ENCODE measurements at places on chromosomes 1 and 21.

- DNase-seq, result no peak
Observed at GRCh38 chr21:45537746-45538291, 4.4 kb downstream of the SLC19A1 start.

DNA sequence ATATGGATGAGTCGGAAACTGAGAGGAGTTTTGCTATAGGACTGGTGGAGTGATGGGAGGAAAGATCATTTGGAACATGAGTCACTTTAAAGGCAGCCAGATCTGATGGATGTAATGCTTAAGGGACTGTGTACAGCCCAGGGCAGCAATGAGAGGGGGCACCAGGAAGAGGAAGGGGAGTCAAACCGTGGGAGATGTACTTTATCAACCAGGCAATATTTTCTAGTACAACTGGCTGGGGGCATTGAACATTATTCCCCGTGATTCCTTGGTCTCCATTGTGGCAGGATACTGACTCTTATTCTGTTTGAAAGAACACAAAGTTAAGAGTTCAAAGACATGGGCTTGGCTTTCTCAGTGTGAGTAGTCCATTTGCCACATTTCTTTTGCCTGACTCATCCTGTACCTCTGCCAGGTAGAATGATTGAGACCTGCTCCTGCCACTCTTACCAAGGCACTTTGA is 268.2 kb upstream of the NR5A2 start:
- no peak for DNase-seq

- no peak for DNase-seq
Observed at GRCh38 chr1:179178950-179179349, 50.5 kb downstream of the ABL2 start.

DNA sequence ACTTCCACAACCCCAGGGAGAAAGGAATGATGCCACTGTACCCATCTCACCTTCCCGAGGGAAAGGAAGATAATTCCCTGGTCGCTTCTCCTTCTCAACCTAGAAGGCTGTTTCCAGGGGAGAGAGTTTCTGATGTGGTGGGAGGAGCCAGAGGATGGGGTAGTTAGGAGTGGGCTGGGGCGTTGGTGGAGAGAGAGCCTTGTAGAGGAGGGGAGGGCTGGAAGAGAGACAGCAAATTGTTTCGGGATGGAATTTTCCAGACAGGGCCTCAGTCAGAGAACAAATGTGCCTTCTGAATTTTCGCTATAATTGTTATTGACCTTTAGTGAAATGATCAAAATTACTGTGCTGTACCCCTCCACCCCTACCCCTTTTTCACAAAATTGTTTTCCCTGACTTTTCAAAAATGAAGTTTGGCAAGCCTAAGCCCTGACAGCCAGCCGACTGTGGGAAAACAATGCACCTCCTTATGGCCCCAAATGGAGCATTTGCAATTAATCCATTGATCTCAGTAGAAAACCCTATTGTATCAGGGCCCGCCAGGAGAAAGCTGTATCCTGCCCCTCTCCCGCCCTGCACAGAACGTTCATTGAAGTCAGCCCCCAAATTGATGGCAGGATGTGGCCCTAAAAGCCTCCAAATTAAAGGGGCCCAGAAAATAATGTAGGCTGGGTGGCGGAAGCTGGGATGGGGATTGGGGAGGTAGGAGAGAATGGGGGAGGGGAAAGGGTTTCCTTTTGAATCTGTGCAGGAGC is 69.1 kb upstream of the JUN start:
- DNase-seq, result no peak

DNA sequence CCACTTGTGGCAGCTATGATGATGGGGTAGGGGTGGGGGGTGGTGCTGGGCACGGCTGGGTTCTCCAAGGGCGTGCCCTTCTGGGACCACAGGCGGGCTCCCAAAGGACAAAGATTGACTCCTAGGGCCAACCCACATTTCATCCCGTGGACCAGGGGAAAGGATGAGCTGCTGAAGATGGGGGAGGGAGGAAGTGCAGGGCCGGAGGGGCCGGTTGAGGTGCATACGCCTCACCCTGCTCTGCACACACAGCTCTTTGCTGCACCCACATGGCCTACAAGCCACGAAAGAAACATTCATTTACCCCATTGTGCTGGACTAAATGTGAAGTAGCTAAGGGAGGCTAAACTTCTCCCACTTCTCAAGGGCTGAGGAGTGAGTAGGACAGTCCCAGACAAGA is 34.2 kb upstream of the GNPAT start:
- no peak for DNase-seq

GRCh38 chr21:26813426-26813998 is 31.7 kb downstream of the ADAMTS1 start:
- no peak for DNase-seq

- DNase-seq, result no peak
Observed at GRCh38 chr1:87790756-87791155, 462.1 kb downstream of the LMO4 start.

GRCh38 chr1:99784143-99784542 is 17.7 kb upstream of the FRRS1 start:
- DNase-seq, result no peak

DNA sequence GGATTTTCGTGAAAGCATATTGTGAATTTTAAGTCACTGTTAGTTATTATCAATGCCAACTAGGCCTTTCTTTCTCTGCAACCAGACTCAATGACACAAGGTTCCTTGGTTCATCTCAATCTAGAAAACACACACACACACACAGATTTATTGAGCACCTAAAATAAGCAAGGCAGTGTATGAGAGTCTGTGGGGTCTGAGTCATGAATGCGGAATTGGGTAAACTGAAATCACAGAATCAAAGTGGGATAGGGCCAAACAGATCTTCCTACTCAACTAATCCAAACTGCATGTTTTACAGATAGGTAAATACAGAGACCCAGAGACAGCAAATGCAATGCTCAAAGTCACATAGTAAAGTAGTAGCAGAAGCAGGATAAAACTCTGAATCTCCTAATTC is 48.5 kb upstream of the NRDC start:
- DNase-seq, result no peak

DNA sequence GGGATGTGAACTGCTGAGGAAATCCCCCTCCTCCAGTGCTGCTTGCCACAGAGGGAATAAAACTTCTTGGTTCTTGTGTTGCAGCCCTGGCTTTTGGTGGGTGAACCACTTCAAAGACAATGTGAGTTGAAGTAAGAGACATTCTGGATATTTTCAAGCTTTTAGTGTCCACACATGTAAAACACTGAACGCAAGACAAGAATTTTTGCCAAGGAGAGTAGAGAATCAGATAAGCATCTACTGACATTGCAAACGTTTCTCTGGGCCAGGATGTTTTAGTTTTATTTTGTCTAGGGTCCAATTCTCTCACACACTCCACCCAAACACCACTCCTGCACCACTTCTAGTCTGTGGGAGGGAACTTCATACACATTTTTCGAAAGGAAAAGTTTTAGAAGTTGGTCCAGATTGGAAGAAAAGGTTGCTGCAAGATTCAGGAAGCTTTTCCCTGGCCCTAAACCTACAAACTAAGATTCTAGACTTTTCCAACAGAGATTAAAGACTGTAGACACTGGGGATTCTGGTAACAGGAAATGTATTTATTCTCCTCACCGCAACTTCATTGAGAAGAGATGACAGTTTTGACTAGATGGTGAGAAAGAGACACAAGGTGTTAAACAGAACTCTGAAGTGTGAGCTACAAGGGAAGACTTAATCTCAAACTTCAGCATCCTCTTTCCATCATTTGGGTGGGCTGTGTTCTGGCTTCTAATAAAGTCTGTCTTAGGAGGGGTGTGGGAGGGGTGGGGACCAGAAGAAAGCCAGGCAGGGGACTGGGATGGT is 16.1 kb downstream of the FASLG start:
- DNase-seq, result no peak

DNA sequence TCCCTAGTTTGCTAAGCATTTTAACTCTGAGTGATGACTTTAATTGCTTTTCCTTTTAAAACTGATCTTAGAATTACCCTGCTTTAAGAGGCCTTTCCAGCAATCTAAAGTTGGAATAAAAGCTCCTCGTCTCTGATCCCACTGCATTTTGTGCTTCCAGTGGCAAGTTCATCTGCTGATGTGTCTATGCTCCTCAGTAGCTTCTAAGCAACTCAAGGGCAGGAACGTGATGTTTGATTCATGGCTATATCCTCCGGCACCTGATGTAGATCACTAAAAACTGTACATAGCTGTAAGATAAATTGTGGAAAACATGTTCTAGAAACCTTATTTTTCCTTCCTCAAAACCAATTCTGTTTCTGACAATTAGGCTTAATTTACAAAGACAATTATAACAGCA is 12.5 kb downstream of the CYYR1 start:
- DNase-seq, result no peak

- no peak for DNase-seq
Observed at GRCh38 chr1:41578712-41579335, 94.3 kb upstream of the EDN2 start.

GRCh38 chr1:241274693-241275092 is 82.3 kb downstream of the RGS7 start:
- DNase-seq, result no peak

- DNase-seq, result no peak
Observed at GRCh38 chr1:22830041-22830566, 119.5 kb downstream of the EPHB2 start.

DNA sequence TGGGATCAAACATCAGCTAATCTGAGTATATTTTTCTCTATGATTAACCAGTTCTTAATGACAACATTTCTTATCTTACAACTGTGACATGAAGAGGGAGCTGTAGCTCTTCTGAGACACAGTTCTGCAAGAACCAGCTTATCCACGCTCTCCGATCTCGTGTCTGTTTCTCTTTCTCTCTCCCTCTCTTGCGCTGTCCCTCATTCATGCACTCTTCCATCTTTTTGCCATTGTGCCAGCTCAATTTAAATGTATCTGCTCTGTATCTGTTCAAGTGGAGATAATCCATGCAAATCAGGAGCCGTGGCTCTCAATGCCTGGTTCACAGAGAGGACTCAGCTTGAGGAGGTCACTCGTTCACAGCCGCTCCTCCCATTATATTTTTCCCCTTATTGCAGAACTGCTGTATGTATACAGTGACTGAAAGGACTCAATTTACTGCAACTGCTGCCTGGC is 494.7 kb upstream of the ADGRL2 start:
- no peak for DNase-seq

DNA sequence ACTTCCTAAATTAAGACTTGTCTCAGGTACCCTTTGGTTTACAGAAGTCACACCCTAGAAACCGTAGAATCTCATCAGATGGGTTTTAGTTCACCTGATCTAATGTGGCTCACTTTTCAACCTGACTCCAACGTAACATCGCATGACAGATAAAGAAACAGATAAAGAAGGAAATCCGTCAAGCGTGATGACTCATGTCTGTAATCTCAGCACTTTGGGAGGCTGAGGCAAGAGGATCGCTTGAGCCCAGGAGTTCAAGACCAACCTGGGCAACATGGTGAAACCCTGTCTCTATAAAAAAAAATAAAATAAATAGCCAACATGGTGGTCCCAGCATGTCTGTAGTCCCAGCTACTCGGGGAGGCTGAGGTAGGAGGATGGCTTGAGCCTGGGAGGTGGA is 97.3 kb downstream of the SPSB1 start:
- DNase-seq, result no peak

DNA sequence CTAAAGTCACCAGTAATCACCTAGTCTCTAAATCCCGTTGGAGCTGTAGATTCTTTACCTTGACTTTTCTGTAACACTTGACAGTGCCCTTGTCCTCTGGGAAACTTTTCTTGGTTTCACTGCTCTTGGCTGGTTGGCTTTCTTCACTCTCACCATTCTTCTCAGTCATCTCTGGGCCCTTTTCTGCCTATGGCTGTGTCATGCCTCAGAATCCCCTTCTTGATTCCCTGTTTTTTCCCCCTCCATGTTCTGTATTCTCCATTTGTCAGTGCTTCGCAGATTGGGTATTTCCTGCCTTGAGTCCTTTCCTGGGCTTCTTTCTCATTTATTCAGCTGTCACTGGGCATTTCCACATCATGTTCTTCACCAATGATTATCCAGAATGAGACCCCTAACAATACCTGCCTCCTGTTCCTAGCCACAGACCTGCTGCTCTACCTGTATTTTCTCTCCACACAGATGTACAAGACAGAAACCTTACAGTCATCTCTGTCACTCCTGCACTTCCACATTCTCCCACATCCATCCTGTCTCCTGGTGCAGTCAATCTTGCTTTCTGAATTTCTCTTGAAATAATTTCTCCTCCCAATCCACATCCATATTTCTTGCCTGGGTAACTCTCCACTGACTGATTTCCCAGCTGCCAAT is 14.7 kb downstream of the UCK2 start:
- no peak for DNase-seq

- no peak for DNase-seq
Observed at GRCh38 chr1:8134546-8135235, 108.6 kb upstream of the ERRFI1 start.

DNA sequence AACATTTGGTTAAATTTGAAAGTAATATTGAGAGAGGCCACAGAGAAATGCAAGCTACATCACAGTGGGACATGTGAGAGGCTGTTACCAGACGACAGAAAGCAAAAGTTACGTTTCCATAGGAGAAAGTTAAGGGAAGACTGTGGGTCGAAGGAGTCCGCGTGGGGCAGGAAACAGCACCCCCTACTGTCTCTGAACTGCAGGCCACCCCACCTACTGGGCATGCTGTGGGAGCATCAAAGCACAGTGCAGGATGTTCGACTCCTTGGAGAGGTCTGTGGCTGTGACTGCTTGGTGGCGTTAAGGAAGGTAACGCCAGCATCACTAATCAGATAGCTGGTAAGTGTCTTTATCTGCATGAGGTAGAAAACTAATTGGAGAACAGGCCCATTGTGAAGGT is 123.9 kb downstream of the PTBP2 start:
- DNase-seq, result peak; percentile 6

DNA sequence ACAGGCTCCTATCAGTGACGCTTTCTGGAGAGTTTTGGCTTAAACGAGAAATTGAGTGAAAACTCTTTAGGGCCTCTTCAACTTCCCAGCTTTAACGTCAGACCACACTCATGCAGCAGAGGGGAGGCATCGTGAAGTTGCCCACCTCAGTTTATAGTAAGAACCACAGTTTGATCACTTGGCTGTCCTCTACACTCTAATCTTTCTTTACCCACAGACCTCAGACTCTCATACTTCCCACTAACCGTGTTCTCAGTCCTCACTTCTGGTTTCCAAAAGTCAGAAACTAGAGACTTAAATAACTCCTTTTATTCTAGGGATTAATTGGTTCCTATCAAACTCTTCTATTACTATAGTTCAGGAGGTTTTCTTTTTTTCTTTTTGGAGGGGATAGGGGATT is 302.2 kb downstream of the NTNG1 start:
- no peak for DNase-seq

- DNase-seq, result no peak
Observed at GRCh38 chr21:23155281-23155680, 2157.1 kb downstream of the NCAM2 start.

GRCh38 chr1:16324456-16324890 is 27.8 kb downstream of the FBXO42 start:
- no peak for DNase-seq

- no peak for DNase-seq
Observed at GRCh38 chr1:232244426-232244825, 385.5 kb downstream of the SIPA1L2 start.

GRCh38 chr1:71586030-71586429 is 505.2 kb upstream of the ZRANB2 start:
- DNase-seq, result no peak

Measured in stimulated activated CD8-positive, alpha-beta memory T cell treated with anti-CD3 and anti-CD28 coated beads, Interleukin-7, amount 100 ng/mL, for 48 hours (primary cell).